ENCODE measurements at places on chromosomes 6 and 20.

DNA sequence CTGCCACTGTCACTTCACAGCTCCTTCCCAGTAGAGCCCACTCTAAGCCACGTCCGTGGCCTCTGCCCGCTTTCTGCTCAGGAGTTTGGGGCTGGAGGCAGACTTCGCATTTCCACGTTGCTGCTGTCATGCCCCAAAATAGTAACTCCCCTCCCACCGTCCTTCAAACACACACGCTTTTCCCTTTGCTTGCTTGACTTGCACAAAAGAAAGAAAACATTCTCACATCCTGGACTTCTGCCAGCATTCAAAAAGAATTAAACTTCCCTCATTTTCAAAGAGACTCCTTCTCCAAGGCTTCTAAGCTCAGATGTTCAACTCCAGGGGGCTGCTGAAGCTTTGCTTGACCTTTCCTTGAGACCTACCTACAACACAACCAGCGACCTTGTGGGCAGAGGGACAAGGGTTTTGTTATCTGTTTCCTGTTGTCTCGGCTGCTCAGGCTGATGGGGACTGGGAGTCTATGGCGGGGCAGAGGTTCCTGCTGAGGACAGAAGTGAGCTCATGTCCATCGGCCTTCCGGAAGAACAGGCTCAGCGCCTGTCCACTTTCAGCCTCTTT, 263.8 kb upstream of the FOXQ1 start:
- DNase-seq: peak; percentile 31

DNA sequence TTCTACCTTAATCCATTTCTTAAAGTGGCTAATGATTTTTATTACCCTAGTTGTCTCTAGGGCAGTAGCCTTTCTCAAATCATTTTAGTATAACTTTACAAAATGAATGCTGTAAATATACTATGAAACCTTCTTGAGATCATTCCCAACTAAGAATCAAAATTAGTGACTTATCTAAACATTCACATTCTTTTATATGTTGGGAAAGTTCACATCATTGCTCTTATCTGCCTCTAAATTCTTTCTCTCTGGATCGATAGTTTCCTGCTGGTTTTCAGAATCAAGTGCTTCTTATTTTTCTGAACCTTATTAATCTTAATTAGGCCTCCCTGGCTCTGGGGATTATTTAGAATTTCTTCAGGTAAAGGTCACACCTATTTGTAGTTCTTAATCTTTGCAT, 126.8 kb downstream of the BCKDHB start:
- DNase-seq: no peak

- no peak for DNase-seq
These were observed 43.0 kb downstream of the VEGFA start for GRCh38 chr6:43812850-43813578.

DNA sequence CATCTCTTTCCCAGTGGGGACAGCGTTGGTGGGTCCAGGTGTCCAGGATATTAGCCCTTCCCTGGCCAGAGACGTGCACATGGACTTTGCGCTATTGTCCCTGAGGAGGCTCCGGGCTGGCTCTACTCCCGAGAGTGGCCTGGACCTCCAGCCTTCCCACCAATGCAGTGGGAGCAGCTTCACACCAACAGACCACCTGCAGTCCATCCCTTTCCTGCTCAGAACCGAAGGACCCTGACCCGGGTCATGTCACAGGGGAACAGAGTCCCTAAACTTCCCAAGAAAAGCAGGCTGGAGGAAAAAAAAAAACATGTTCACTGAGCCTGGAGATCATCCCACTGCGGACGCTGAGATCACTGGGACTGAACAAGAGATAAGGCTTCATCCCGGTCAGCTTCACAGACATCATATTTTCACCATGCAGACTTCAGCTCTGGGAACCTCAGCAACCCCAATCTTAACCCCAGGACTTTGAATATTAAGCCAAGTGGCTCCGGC, 18.3 kb downstream of the ZMYND8 start:
- DNase-seq: no peak

DNA sequence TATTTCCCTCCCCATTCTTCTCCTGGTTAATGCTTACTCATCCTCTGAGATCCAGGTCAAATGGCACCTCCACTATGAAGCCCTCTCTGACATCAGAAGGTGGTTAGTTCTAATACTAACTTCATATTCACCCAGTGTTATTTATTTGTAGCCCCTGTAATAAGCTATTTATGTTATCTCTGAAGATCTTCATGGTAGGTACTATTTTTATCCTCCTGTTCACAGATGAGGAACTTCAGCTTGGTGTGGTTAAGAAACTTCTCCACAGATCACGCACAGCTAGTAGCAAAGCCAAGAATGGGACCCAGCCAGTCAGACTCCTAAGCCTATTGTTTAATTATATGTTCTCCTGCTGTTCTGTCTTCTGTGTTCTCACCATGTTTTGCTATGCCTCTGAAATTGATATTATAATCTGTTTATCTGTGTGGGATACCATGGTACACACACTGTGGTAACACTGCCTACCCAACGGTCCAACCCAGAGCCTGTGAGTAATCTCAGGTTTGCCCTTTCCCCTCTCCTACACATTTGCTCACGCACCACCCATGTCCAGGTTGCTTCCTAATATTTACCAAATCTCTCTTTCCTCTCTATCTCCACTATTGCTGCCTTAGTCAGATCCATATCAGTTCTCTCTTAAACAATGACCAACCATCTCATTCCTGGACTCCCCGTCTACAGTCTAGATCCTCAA, 98.4 kb downstream of the IPCEF1 start:
- DNase-seq: no peak

- no peak for DNase-seq
These were observed 19.5 kb upstream of the TCP11 start for GRCh38 chr6:35160642-35161041.

All from right renal pelvis (tissue), 4 donors.